ENCODE measurements at places on chromosomes 4 and X. TPM values are rescaled to one million over a fixed set of nuclear protein-coding genes. Genes with fewer than 3 reads are reported as not detected.

RBM47 gene
- 0.09 TPM for total RNA-seq

RGN gene
- 0.27 TPM for total RNA-seq

YY2 gene
- total RNA-seq, result 1.1 TPM

MID1 gene
- total RNA-seq, result 12.9 TPM

CXCL6 gene
- 1.2 TPM for total RNA-seq

CEP135 gene
- 8.9 TPM for total RNA-seq

SLC25A14 gene
- total RNA-seq, result 10.4 TPM

GRIA3 gene
- 0.28 TPM for total RNA-seq

HMGN5 gene
- total RNA-seq, result 1.2 TPM

SPACA5 gene
- not detected for total RNA-seq

NXF2 gene
- total RNA-seq, result not detected

SLC16A2 gene
- 0.36 TPM for total RNA-seq

SSX3 gene
- not detected for total RNA-seq

FMR1NB gene
- not detected for total RNA-seq

CLIC2 gene
- total RNA-seq, result 0.56 TPM

PALLD gene
- total RNA-seq, result 17.3 TPM

GSTCD gene
- total RNA-seq, result 11.6 TPM

LIAS gene
- total RNA-seq, result 7.2 TPM

PCDH10 gene
- total RNA-seq, result 15.1 TPM

MAGEA12 gene
- total RNA-seq, result not detected

VCX gene
- not detected for total RNA-seq

MUC7 gene
- total RNA-seq, result not detected

ANKRD50 gene
- total RNA-seq, result 68.3 TPM

EVC2 gene
- total RNA-seq, result 7.4 TPM

TLR10 gene
- not detected for total RNA-seq

C4orf50 gene
- not detected for total RNA-seq

FGFBP2 gene
- not detected for total RNA-seq

ATP8A1 gene
- 27.2 TPM for total RNA-seq

SMIM10 gene
- 0.63 TPM for total RNA-seq

GDPD2 gene
- total RNA-seq, result not detected

ODAM gene
- total RNA-seq, result not detected

MAGEB18 gene
- not detected for total RNA-seq

HERC5 gene
- 0.63 TPM for total RNA-seq

FRG2 gene
- total RNA-seq, result not detected

HMX1 gene
- total RNA-seq, result not detected

TCP11X2 gene
- total RNA-seq, result not detected

TCEAL6 gene
- not detected for total RNA-seq

ZNF711 gene
- total RNA-seq, result 1.7 TPM

ASB5 gene
- total RNA-seq, result not detected

SMARCA1 gene
- total RNA-seq, result 24.0 TPM

CXCL3 gene
- 0.94 TPM for total RNA-seq

KLHL5 gene
- 75.9 TPM for total RNA-seq

CHM gene
- 17.4 TPM for total RNA-seq

KCNIP4 gene
- not detected for total RNA-seq

CXCL8 gene
- total RNA-seq, result 130 TPM

Measured in endothelial cell of coronary artery (primary cell).